ENCODE measurements at places on chromosomes 1 and 21. TPM values are rescaled to one million over a fixed set of nuclear protein-coding genes. Genes with fewer than 3 reads are reported as not detected.

The OVAAL gene
- total RNA-seq = not detected

The MAP1LC3C gene
- not detected for total RNA-seq

The PADI1 gene
- 1.5 TPM for total RNA-seq

The C1orf94 gene
- total RNA-seq = 0.39 TPM

The GFI1 gene
- 0.16 TPM for total RNA-seq

The RCC1 gene
- total RNA-seq = 64.3 TPM

The OR2T2 gene
- not detected for total RNA-seq

The MATN1 gene
- total RNA-seq = 0.26 TPM

The DENND2C gene
- 1.5 TPM for total RNA-seq

The FCGR2B gene
- not detected for total RNA-seq

The LCK gene
- total RNA-seq = not detected

The DHDDS gene
- total RNA-seq = 26.6 TPM

The PYHIN1 gene
- total RNA-seq = not detected

Data from SJSA1 (cell line).